ENCODE measurements at places on chromosomes 2 and 18.

DNA sequence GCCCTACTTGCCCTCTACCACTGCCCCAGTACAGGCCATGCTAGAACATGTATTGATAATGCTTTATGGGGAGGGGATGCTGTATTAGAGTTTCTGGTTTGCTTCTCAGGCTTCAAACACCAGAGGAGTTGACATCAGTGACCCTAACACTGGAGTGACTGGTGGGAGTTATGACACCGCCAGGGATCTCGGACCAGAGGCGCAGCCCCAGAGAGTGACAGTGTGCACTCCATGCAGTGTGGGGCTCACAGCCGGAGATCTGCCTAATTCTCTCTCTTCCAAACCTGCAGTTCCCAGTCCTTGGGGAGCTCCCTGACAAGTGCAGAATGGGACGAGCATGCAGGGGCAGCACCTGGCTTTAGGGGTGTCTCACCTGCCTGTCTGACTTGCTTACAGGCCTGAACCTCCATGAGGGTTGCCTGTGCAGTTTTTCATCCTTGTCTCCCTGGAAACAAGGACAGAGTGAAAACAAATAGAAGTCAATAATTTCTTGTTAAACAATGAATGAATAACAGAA, 244.9 kb upstream of the MYT1L start:
- no peak for DNase-seq

DNA sequence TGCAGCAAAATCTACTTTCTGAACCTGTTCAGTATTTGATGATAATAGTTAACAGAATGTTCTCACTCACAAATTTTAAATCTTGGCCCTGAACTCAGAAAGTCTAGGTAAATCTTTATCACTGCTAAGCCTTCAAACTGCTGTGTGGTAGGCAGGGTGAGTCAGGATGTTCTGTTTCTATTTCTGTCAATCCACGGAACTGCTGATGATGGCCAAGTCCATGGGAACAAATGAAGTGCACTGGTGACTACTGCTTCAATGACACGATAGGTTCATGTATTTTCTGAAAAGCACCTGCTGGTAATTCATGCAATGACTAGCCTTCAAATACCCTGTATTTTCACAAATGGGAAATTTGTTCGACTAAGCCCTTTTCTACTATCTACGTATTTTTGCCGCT, 14.2 kb downstream of the NIFK start:
- DNase-seq, result no peak

DNA sequence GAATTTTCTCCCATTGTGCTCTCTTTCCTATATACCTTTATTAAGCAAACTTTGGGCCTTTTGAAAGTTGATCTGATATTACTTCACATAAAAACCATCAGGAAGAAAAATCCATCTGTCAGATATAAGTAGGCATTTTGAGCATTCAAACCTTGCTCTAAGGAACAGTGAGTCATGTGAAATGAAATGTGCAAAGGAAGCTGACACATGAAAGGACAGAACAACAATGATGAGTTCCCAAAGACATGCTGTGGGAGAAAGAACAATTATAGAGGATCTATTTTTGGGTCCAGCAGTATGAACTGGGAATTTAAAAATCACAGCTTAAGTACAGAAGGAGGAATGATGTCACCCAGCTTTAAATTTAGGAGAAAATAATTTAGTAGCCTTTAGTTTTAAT, 18.1 kb downstream of the CALCRL start:
- DNase-seq, result no peak

DNA sequence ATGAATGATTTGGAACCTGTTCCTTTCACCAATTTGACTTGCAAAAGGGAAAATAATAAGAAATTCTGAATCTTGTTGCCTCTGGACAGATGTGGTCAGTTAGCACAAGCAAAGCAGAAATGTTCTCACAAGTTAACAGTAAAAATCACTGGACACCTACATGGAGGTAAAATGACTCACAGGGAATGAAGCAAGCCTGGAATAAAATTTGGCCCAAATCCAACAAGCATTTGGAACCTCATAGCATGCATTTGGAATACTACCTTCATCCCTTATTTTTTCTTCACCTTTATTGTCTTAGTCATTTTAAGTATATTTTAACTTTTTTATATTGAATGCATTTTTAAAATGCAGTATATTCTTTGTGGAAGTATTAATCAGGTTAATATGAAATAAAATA, 602.9 kb downstream of the ARHGAP15 start:
- no peak for DNase-seq
